ENCODE measurements at places on chromosomes 12 and 14.

DNA sequence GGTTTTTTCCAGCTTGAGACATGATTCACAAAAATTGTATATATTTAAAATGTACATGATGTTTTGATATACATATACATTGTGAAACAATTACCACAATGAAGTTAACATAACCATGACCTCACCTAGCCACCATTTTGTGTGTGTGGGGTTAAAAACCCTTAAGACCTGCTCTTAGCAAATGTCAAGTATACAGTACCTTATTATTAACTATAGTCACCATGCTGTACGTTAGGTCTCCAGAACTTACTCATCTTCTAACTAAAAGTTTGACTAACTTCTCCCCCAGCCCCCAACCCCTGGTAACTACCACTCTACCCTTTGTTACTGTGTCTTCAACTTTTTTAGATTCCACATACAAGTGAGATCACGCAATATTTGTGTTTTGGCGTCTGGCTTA lies 52.6 kb downstream of the EIF2S3B start:
- DNase-seq = no peak

- DNase-seq = no peak
These were observed 46.2 kb downstream of the RPH3A start for GRCh38 chr12:112837629-112838197.

- no peak for DNase-seq
These were observed 47.9 kb downstream of the PPP1R12A start for GRCh38 chr12:79886917-79887519.

GRCh38 chr12:122009741-122010140 lies 11.9 kb upstream of the BCL7A start:
- no peak for DNase-seq

GRCh38 chr14:31484754-31485153 lies 3.1 kb downstream of the GPR33 start:
- DNase-seq = no peak

DNA sequence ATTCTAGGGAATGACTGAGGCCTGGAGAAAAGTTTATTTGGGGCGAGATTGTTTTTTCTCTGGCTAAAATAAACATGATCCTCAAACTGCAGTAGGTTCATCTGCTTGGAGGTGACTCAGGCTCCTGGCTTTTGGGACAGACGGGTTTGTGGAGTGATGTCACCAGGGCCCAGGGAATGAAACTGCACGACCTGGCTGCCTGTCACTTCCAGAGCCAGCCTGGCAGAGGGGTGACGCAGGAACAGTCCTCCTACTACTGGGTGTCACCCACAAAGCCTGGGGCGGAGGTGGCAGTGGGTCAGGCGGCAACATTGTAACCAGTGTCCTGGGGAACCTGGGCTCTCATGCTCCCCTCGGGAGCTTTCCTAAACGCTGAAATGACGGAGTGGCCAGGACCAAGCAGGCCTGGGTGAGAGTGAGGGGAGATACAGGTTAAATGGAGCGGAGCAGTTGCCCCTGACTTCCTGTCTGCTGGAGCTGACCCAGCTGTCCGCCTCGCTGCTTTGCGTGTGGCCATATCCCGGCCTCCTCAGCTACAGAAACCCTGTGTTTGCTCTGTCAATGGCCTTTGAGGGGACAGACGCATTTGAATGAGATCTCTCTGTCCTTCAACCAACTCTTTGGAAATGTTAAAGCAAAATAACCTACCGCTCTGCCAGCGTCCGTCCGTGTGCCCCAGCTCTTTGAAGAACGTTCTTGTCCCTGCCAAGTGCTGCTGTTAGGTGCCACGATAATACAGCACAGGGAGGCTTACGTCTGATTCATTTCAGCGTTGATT lies 6.5 kb downstream of the HIP1R start:
- DNase-seq = no peak
